Anterior cingulate cortex (tissue), 58 donors: ENCODE measurements at places on chromosomes 4 and X.

GRCh38 chr4:17597517-17597916, 16.9 kb upstream of the MED28 start:
- DNase-seq: no peak

DNA sequence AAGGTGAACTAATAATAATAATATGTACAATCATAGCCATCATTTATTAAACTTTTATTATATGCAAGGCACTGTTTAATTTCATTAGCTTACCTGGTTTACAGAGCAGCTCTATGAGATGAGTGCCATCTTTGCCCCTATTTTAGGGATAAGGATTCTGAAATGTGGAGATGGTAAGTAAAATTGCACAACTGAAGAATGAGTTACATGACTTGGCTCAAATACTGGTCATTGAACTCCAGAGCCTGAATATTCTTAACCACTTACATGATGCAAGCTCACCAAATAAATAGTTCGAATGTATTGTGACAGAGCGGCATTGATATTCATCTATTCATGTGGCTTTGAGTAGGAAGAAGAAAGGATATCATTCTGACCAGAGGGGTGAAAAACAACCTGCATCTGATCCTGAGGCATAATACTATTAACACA, 11.7 kb downstream of the ALB start:
- no peak for DNase-seq

- DNase-seq: no peak
These were observed 27.8 kb downstream of the CD99L2 start for GRCh38 chrX:150870487-150871340.

- no peak for DNase-seq
These were observed 54.9 kb downstream of the MAGEB17 start for GRCh38 chrX:16222151-16222550.

- no peak for DNase-seq
These were observed 47.4 kb upstream of the HOPX start for GRCh38 chr4:56728512-56728911.

DNA sequence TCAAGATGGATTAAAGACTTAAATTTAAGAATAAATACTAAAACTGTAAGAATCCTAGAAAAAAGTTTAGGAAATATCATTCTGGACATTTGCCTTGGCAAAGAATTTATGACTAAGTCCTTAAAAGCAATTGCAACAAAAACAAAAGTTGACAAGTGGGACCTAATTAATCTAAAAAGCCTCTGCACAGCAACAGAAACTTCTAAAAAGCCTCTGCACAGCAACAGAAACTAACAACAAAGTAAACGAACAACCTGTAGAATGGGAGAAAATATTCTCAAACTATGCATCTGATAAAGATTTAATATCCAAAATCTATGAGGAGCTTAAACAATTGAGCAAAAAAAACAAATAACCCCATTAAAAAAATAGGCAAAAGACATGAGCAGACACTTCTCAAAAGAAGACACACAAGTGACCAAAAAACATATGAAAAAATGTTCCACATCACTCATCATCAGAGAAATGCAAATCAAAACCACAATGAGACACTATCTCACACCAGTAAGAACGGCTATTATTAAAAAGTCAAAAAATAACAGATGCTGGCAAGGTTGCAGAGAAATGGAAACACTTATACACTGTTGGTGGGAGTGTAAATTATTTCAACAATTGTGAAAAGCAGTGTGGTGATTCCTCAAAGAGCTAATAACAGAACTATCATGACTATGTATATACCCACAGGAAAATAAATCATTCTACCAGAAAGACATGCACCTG, 5.5 kb upstream of the OPRPN start:
- no peak for DNase-seq

DNA sequence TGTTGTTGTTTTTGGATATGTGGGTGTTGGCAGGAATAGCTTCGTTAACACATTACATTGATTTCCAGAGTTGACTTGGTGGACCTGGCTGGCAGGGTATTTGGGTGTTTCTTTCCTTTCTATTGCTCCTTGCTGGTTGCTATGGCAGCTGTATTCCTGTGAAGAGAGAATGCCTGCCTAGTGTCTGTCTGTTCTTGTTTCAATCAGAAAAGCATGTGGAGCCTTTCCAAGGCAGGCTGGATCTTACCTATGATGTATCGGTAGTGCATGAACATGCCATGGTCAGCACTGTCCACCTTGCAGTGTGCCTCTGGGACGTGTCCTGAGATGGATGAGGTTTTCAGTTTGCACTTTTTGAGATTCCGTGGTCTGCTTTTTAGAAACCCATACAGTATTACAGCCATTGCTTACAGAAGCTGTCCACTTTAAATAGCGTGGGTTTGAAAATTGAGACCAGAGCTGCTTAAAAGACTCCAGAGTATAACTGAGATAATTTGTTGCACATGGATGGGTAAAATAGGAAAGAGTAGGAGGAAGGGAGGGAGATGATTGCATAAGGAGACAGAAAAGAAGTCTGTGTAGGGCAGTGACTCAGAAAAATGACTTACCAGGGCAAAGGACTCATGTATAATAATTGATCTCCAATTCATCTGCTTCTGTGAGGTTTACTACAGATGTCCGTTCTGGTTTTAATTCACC, 20.0 kb upstream of the AADAT start:
- peak; percentile 8 for DNase-seq

DNA sequence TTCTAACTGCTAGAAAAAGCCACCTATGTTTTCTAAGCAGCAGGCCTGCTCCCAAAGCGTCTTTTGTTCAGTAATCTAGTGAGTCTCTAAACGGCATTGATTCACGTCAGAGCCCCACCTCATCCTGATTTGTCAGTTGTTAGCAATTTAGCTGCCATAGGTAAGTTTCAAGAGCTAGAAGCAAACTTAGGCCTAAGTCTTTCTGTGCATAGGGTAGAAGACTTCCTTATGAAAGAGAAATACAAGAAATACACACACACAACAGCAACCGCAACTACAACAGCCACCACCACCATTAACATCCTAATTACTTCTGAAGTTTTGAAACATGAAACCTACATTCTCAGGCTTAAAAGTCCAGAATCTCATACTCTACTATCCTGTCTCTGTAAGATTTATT, 531.1 kb upstream of the SPANXN1 start:
- DNase-seq: no peak

DNA sequence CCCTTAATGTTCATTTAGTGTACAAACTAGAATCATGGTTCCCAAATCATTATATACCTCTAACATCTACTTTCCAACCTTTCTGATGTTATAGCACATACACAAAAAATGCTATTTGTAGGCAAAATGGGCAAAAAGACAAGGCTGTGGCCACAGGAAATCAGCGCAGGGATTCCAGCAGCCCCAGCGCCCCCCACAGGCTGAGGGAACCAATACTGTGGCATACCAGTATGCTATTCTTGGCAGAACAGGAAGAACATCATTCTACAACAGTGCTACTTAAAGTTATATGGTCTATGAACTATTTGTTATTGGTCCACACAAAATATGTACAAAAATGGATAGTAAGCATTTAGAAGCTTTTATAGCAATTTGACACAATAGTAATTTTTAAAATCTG, 25.3 kb downstream of the STEEP1 start:
- no peak for DNase-seq

DNA sequence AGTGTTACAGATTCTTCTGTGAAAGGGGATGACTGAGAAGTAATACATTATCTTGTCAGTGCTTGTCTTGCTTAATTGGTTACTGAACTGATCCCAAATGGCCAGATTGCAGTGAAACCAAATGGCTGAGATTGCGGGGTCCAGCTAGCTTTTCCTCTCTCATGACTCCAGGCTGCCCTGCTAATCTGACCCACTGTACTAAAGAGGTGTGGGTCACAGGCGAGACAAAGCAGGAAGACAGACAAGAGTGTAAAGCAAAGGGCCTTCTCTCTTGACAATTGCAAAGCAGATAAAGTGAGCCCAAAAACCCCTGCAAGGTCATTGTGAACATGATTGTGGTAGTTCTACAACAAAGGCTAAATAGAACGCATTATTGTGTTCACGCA, 2.1 kb downstream of the TMEM150C start:
- no peak for DNase-seq

DNA sequence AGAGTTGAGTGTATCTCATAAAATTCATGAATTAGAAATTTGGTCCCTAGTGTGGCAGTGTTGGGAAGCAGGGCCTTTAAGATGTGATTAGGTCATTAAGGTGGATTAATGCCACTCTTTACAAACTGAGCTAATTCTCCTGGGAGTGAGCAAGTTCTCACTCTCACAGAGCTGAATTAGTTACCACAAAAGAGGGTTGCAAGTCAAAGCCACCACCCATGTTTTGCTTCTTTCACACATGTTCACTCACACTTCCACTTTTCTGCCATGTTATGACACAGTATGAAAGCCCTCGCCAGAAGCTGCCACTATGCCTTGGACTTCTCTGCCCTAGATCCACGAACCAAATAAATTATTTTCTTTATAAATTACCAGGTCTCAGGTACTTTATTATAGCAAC, 332.1 kb downstream of the ARAP2 start:
- no peak for DNase-seq

DNA sequence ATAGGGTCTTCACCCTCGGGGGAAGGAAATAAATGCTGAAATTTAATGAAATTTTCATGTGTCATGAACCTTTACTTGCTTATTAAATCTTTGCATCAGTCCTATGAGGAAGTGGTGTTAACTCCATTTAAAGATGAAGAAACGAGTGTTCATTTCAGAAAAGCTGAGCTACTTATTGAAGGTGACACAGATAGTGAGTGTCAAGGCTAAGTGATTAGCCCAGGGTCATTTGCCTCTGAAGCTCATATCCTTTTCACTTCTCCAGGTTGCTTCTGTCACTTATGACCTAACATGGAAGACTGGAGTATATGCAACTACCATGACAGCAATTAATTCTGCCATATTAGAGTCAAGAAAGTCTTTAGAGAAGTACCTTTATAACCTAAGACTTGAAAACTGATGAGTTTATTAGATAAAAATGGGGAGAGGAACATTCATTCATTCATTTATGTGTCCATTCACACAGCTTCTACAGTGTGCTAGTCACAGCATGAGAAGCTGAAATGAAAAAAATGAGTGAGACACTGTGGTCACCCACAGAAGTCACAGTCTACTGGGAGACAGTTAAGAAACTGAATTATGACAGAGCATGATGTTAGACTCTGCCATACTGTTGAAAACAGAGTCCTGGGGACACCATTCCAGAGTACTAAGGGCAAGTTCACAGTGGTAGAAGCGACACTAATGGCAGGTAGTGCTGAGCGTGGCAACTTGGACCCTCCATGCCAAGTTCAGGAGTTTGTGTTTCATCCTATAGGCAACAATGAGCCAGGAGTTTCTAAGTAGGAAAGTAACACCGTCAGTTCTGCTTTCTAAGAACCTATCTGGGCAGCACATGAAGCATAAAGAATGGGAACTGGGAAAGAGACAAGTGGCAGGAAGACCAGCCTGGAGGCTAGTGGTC, 21.3 kb downstream of the ALPK1 start:
- no peak for DNase-seq

GRCh38 chrX:49122499-49122898, 1.0 kb downstream of the GPKOW start:
- DNase-seq: no peak

- DNase-seq: no peak
These were observed 33.7 kb downstream of the COQ2 start for GRCh38 chr4:83250687-83251446.

DNA sequence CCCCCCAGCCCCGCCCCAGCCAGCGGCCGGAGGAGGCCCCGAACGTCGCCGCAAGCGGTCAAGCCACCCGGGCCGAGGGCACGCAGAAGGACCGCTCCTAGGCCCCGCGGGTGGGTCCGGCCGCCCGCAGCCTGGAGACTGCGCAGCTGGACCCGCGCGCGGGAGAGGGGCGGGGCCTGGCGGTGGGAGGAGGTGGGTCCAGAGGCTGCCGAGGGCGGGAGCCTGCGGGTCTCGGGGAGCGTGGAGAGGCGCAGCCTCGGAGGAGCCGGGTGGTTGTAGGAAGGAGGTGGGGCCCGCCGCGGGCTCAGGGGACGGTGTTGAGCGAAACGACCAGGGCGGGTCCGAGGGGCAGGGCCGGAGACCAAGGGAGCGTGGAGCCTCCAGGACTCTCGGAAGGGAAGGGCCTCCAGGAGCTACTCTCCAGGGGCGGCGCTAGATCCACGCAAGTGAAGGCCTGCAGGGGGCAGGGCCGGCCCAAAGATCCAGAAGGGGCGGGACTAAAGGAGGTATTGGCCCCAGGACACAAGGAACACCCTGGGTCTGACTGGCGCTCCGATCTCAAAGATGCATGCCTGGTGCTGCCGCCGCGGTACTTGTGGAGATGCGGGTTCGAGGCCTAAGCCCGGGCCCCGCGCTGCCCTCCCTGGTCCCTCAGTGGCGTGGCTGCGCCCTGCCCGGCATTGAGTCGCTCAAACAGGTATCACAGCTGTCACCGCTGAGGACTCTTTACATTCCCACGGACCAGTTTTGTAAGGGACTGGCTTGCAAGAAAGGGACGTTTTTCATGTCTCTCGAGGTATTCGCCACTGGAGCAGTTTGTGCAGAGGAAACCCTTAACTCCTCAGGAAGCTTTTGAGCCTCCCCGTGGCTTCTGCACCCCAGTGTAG, 5.9 kb downstream of the TIMM17B start:
- peak; percentile 84 for DNase-seq

DNA sequence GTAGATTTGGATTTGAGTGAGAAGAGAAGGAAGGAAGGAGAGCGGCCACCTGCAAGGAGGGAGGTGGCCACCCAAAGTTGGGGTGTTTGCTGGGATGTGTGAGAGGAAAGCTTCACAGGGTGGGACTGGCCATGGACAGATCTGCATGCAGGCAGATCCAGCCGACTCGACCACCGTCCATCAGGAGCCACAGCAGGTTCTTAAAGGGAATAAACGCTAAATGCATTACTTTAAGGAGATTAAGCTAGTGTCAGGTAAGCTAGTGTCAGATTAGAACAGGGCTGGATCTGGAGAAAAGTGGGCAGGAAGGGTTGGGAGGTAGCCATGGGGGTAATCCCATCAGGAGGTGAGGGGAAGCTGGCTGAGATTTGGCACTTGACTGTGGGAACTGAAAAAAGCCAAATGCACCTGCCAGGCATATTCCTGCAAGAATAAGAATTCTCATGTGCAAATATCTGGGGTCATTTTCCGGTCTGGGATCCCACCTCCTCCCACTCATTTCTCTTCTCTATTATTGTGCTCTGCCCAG, 79.6 kb downstream of the MGST2 start:
- no peak for DNase-seq

GRCh38 chr4:3409571-3410091, 32.1 kb upstream of the HGFAC start:
- DNase-seq: no peak

GRCh38 chr4:109999585-109999912, 86.9 kb downstream of the EGF start:
- DNase-seq: no peak

DNA sequence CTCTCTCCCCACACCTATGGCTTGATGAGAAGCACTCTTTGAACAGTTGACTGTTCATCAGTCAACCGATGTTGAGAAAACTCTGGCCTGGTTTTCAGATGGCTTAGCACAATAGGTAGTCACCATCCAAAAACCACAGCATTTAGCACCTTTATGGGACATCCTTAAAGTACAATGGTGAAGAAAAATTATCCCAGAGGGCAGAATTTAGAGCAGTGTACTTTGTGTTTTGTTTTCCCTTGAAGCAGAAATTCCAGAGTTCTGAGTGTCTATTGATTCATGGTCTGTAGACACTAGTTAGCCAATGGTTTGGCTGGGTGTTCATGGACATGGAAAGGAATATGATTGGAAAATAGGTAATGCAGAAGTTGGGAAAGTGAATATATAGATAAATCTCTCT, 487.0 kb downstream of the PDHA2 start:
- DNase-seq: no peak

- no peak for DNase-seq
These were observed 18.0 kb downstream of the STAP1 start for GRCh38 chr4:67576538-67576937.
